ENCODE measurements at places on chromosomes 2 and 18.

DNA sequence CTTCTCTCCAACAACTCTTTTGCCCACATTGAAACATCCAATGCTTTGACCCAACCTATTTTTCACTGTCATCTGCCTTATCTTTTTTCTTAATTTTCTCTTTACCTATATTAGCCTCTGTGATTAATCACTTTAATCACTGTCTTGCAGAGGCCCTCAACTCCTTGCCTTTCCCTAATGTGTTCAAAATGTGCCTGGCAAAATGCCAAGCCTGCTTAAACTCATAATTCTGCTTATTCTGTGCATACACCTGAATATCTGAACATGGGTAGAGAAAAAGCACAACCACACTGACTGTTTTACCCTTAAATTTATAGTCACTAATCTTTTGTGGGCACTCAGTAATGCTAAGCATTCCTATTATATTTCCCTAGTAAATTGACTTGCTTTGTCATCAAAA, 63.0 kb upstream of the GALNT13 start:
- no peak for DNase-seq

GRCh38 chr2:147663962-147664361, 180.9 kb upstream of the ACVR2A start:
- DNase-seq, result no peak

DNA sequence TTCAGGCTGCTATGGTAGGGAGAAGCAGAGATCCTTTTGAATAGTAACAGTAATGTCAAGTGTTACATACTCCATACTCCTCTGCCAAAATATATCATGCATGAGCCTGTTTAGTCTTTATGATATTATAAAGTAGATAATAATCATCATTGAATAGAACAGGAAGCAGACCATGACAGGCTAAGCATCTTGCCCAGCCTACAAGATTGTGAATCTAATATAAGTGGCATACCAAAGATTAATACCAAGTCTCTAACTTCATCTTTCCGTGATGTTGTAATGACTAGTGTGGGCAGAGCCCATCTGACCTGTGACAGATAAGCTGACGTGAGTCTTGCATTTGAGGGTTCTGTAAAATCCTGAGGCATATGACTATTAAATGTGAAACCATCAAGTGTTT, 13.1 kb downstream of the NDUFB3 start:
- no peak for DNase-seq

- DNase-seq, result no peak
Observed at GRCh38 chr2:196380575-196380974, 209.2 kb upstream of the STK17B start.

GRCh38 chr18:60549338-60549960, 176.9 kb upstream of the MC4R start:
- peak; percentile 32 for DNase-seq

DNA sequence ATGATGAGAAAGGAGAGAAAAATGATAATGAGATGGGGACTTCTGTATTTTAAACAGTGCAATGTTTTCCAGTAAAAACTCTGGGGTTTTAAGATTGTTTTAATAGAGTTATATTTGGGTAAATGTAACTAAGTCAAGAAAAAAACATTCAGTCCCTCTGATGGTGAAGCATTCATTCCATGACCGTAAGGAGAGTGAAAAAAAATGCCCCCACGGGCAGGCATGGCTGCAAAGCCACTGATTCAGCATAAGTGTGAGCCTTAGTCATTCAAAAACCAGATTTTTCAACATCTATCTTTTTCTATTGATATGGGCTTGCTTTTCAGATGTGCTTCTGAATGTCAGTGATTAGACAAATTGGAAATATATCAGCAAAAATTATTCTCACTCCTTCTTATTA, 957.8 kb downstream of the SLC4A3 start:
- DNase-seq, result no peak

DNA sequence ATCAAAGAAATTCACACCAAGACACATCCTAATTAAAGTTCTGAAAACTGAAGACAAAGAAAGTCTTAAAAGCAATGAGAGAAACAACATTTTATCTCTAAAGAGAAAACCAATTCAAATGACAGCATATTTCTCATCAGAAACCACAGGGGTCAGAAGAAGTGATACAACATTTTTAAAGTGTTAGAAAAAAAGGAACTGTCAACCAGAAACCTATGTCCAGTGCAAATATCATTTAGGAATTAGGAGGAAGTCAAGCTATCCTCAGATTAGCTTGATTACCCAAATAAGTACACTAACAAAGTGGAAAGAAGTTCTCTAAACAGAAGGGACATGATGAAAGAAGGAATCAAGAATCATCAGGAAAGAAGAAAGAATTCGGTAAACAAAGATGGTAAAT, 59.5 kb upstream of the BCL2L11 start:
- DNase-seq, result no peak

DNA sequence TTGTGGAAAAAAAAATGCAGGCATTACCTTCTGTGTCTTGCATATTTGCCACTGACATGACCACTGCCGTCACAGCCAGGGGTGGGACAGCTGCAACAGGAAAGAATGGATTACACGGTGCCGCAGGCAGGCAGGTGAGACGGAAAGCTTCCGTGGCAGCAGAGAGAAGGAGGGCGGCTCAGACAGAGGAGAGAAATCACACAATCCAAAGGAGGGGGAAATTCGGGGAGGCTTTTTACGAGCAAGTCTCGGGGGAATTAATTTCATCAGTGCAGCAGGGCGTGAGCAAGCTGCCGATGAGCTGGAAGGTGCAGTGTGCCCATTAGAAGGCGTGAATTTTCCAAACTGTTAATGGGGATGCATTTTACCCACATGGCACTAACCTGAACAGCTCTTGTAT, 234.8 kb upstream of the PXDN start:
- DNase-seq, result no peak

DNA sequence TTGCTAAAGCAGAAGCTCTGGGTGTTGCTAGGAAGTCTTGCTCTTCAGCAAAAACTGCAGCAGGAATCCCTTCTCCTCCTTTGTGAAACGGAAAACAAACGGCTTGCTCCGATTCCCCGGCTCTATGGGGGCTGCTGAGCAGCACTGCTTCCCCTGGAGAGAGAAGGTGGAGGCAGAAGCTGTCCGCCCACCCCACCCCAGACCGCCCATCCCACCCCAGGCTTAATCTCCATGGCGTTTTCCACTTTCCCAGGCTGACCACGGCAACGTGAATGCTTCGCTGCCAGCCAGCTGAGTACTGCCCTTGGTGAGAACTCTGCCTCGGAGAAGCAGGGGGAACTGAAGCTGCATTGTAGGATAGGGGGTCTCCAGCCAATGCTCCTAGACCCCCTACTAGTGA, 139.2 kb downstream of the BCL2 start:
- DNase-seq, result no peak

- DNase-seq, result no peak
Observed at GRCh38 chr2:16325976-16326510, 339.6 kb downstream of the CYRIA start.

DNA sequence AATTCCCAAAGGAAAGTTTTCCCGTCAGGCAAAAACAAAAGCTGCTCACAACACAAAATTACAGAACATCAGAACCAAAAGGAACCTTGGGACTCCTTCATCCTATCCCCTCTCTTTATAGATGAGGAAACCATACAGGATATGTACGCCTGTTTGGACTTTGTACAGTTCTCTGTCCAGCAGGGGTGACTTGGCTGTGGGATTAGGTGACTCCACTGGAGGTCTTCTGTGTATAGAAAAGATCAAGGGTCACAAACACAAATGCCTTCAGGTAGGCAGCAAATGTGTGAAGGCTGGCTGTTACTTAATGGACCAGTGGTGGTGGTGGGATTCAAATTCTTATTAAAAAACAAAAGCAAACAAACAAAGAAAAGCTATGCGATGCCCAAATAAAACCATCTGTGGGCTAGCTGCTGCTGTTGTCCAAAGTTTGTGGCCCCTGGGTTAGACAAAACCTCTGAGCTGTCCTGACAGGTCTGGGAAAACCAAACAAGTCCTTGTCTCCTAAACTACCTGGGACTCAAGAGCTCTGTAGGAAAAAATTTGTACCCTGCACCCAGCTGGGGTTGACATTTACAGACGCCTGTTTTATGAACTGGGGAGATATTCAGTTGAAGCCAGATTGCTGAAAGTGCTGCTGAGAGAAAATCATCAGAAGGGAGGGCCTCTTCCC, 1.3 kb upstream of the CEP68 start:
- DNase-seq, result no peak

DNA sequence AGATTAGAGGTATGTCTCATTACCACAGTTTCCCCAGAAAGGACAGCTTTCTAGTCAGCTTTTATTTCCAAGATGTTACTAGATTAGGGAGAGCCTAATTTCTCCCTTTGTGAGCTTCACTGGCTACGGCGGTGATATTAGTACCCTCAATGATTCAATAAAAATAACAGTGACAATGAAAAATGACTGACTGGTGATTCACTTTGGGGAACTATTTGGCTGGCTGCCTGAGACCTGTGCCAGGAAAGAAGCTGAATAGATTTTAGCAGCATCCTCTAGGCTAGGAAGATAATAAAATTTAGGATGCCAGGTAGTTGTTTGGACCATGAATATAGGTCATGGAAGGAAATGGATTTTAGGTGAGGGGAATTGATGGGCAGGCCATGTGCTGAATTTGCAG, 178.7 kb downstream of the FMNL2 start:
- DNase-seq, result no peak

GRCh38 chr2:135607561-135607960, 76.3 kb downstream of the R3HDM1 start:
- DNase-seq, result no peak

DNA sequence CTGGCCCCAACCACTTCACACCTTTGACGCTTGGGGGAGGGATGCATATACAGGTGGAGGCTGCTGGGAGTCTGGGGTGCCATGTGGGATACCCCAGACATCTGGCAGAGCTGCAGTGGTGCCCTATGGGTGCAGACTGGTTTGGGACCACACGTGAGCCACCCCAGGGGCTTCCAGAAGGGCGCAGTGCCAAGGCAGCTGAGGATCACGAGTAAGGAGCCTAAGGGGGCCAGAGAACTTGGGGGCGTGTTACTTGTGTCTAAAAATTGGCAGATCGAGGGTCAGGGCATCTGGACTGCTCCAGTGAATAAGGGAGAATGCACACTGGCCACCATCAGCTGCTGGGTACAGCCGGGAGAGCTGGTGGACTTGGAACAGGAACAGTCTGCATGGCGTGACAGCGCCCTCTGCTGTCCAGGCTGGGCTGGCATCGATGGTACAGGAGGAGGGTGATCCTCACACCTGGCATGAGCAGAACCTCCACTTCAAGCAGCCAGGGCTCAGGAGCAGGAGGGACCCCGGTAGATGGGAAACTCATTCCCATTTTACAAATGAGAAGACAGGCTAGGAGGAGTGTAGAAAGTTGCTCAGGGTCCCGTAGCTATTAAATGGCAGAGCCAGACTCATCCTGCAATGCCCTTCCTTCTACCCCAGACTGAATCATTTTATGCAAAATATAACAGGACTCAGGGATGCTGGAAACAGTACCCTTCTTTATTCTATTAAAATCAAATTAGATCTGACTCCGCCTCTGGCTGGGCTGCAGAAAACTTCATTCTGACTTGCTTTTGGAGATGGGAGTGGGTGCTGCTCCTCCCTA, 60.4 kb downstream of the ATOH8 start:
- peak; percentile 68 for DNase-seq

DNA sequence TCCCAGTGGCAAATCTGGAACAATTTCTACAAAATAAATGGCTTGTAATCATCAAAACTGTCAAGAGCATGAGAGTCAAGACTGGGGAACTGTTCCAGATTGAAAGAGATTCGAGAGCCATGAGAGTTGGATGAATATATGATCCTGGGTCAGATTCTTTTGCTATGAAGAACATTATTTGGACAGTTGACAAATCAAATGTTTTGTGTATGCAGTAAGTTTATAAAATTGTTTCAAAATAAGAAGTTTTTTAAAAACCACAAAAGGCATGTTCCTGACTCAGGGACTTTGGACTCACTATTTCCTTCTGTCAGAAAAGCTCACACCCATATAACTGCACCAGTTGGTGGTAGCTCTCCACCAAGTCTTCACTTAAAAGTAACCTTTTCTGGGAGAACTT, 38.5 kb downstream of the ROCK2 start:
- peak; percentile 48 for DNase-seq

GRCh38 chr18:11387880-11388279, 221.5 kb upstream of the SLC35G4 start:
- no peak for DNase-seq

DNA sequence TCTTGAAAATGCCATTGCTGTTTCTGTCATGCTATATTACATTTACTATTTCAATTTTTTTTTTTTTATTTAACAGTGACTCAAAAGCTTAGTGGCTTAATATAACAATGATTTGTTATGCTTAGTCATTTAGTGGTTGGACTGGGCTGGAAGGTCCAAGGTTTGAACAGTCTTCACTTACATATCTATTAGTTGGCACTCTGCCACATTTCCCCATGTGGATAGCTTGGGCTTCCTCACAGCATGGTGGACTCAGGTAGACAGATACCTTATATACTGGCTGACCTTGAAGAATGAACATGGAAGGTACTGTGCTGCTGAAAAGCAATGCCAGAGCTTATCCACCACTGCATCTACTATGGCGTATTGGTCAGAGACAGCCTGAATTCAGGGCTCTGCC, 909.5 kb upstream of the SOX11 start:
- no peak for DNase-seq

DNA sequence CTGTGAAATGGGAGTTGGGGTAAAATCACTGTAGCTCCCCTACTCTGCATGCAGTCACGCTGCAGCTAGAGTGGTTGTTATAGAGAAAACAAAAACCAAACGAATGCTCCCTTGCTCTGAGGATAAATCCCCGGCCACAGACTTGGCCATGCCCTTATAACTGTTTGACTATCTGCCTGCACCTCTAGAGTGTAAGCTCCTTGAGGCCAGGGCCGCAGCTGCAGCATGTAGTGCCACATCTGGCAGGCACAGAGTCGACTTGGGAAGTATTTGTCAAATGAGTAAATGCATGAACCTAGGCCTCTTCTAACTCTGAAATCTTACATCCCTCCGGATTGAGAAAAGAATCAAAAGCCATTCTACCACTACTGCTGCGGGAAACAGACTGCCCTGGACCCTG, 35.9 kb downstream of the KCNIP3 start:
- DNase-seq, result no peak

Data from forelimb muscle (tissue), 1 donor.